ENCODE measurements at places on chromosomes 4 and X. TPM values are rescaled to one million over a fixed set of nuclear protein-coding genes. Genes with fewer than 3 reads are reported as not detected.

Gene PPARGC1A
- total RNA-seq = 0.15 TPM

Gene ZAR1
- not detected for total RNA-seq

Gene FRAS1
- total RNA-seq = 0.30 TPM

Gene BLTP1
- total RNA-seq = 20.2 TPM

Gene TIGD4
- under 0.01 TPM for total RNA-seq

Gene SSX2B
- not detected for total RNA-seq

Gene F9
- not detected for total RNA-seq

Gene GPR119
- not detected for total RNA-seq

Gene HSPA4L
- total RNA-seq = 3.6 TPM

Gene FGFBP1
- total RNA-seq = not detected

Gene LARP7
- total RNA-seq = 13.8 TPM

Gene H2BW2
- total RNA-seq = not detected

Gene BEND2
- total RNA-seq = not detected

Gene TMEM184C
- total RNA-seq = 22.4 TPM

Gene KIT
- 0.17 TPM for total RNA-seq

All from bronchus fibroblast of lung (primary cell).